Progenitor cell of endocrine pancreas (in vitro differentiated cells): ENCODE measurements at places on chromosomes 2 and 18. TPM values are rescaled to one million over a fixed set of nuclear protein-coding genes. Genes with fewer than 3 reads are reported as not detected.

CHRNG gene
- total RNA-seq: 0.42 TPM in 1 of 2 replicates, not detected in the other

CREG2 gene
- 0.65 and 1.3 TPM in 2 replicates for total RNA-seq

CD8B2 gene
- not detected in 2 replicates for total RNA-seq

ZSWIM2 gene
- total RNA-seq: not detected in 2 replicates

- H3K4me1 ChIP-seq: no peaks in the 10 kb centered on the region
- DNase-seq: no peak
- no peaks in the 10 kb centered on the region for H3K27me3 ChIP-seq
Observed at GRCh38 chr2:163934131-163934530, 198.3 kb upstream of the FIGN start.

GRCh38 chr2:195022508-195022830 is 634.6 kb upstream of the SLC39A10 start:
- no peaks in the 10 kb centered on the region for H3K4me1 ChIP-seq
- H3K4me3 ChIP-seq: no peak overlapping the region
- no peaks in the 10 kb centered on the region for H3K27me3 ChIP-seq

GRCh38 chr18:47601581-47602272 is 328.7 kb downstream of the SMAD2 start:
- DNase-seq: no peak
- no peak overlapping the region for H3K4me3 ChIP-seq
- H3K27ac ChIP-seq: no peak overlapping the region
- no peaks in the 10 kb centered on the region for H3K36me3 ChIP-seq
- H3K4me1 ChIP-seq: peaks cover 4% of the 10 kb centered on the region

GRCh38 chr2:66683599-66683998 is 248.7 kb downstream of the MEIS1 start:
- H3K36me3 ChIP-seq: no peaks in the 10 kb centered on the region
- H3K27me3 ChIP-seq: no peaks in the 10 kb centered on the region
- no peak overlapping the region for H3K4me3 ChIP-seq
- H3K27ac ChIP-seq: no peak overlapping the region
- peaks cover 32% of the 10 kb centered on the region for H3K4me1 ChIP-seq

DNA sequence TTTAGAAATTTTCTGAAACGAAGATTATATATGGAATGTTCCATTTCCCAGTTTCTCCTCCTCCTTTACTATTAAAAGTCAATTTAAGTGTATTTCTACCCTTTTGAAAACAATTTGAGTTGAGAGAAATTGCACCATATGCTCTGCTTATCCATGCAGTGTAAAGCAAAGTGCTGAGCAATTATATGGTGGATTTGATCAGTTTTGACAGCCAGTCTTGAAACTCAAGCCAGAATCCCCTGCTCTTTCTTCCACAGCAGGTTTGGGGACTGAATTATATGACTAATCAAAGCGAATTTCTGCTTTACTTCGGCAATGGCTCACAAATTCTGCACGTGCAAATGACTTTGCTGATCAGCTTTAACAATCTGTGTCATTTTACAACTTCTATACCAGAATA is 1183.6 kb downstream of the LRP1B start:
- no peaks in the 10 kb centered on the region for H3K27me3 ChIP-seq
- H3K4me1 ChIP-seq: no peaks in the 10 kb centered on the region
- DNase-seq: no peak
- H3K27ac ChIP-seq: no peak overlapping the region
- no peaks in the 10 kb centered on the region for H3K36me3 ChIP-seq
- no peak overlapping the region for H3K4me3 ChIP-seq
